BJ (cell line): ENCODE measurements at places on chromosomes 16 and 17. TPM values are rescaled to one million over a fixed set of nuclear protein-coding genes. Genes with fewer than 3 reads are reported as not detected.
A peak's percentile ranks its signal among the peaks of the same experiment; 100 is the strongest.

- no peak for DNase-seq
Observed at GRCh38 chr16:80079072-80079471, 461.7 kb upstream of the DYNLRB2 start.

DNA sequence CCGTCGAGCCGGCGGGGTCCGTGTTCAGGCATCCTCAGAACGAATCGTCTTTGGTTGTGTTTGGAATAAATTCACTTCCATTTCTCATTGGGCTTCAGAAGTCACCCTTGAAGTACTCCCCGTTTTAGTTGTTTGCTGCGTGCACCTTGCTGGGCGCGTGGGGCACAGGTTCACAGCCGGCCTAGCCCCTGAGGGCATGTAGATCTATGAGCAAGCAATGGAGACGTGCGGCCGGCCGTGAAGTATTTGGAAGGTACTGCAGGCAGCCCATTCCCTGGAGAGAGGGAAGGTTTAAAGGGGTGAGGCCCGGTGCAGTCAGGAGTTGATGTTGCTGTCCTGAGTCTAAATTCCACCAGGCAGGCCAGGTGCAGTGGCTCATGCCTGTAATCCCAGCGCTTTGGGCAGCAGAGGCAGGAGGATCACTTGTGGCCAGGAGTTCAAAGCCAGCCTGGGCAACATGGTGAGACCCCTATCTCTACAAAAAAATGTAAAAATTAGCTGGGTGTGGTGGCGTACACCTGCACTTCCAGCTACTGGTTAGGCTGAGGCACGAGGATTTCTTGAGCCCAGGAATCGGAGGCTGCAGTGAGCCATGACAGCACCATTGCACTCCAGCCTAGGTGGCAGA, 714 bp downstream of the ACSF3 start:
- no peak for DNase-seq

GRCh38 chr17:50588391-50589049, 28.0 kb downstream of the CACNA1G start:
- no peak for DNase-seq

GRCh38 chr16:53056392-53056881, 1.6 kb downstream of the CHD9 start:
- no peak for DNase-seq

- peak; percentile 86 for DNase-seq
Observed at GRCh38 chr17:37478187-37478586, 11.5 kb upstream of the DUSP14 start.

- DNase-seq, result no peak
Observed at GRCh38 chr17:66655861-66656260, 179.1 kb upstream of the CACNG5 start.

- DNase-seq, result no peak
Observed at GRCh38 chr17:61149862-61150362, 249.7 kb upstream of the TBX2 start.

The DHRS7B gene
- polyA plus RNA-seq, result 33.8 and 47.0 TPM in 2 replicates

The BIRC5 gene
- 24.8 and 30.7 TPM in 2 replicates for polyA plus RNA-seq

GRCh38 chr16:2007081-2007836, 2.4 kb downstream of the ZNF598 start:
- no peak for DNase-seq

GRCh38 chr17:1490643-1491442, 1.6 kb downstream of the MYO1C start:
- no peak for DNase-seq

The NAGS gene
- polyA plus RNA-seq, result 1.1 and 1.6 TPM in 2 replicates

DNA sequence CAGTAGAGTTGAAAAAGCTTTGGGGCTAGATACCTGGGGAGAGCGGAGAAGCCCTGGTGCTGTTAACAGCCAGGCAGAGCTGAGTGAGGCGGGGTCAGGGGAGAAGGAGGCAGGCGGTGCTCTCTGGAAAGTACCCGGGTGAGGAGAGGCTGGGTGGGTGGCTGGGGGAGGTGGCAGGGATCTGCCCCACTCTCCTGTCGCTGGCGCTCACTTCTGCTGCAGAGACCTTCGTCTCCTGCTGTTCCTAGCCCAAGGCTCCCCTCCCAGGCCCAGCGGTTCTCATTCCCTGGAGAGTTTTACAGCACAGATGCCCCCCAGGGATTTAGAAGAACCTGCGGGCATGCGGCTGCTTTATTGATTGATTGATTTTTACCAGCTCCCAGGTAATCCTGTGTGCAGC, 302.8 kb downstream of the IRF8 start:
- no peak for DNase-seq

DNA sequence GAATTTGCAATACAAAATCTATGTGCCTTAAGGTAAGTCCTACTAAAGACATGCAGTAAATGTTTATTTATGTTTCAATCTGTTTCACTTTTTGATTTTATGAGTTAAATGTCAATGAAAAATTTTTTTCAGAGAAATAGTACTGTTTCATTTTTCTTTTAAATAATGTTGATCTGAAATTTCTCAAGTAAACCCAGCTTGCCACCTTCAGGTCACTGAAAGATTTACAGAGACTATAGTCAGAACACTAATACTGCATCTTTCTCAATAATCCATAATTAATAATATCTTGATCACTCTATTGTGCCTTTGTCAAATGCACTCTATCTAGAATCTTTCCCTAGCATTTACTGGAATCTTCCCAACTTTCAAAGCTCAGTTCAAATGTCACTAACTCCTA, 6.5 kb upstream of the DHX40 start:
- no peak for DNase-seq
